NAMALWA (cell line): ENCODE measurements at places on chromosomes 3 and 15.

GRCh38 chr3:94406595-94406994 lies 343.7 kb downstream of the NSUN3 start:
- no peak for DNase-seq

- no peak for DNase-seq
Measured at GRCh38 chr3:194286375-194287146, 64.6 kb downstream of the CPN2 start.

GRCh38 chr3:156416846-156417558 lies 137.9 kb downstream of the SSR3 start:
- no peak for DNase-seq

- DNase-seq, result no peak
Measured at GRCh38 chr3:17232442-17232841, 347.7 kb downstream of the PLCL2 start.

GRCh38 chr3:140552898-140553297 lies 125.0 kb upstream of the TRIM42 start:
- no peak for DNase-seq

DNA sequence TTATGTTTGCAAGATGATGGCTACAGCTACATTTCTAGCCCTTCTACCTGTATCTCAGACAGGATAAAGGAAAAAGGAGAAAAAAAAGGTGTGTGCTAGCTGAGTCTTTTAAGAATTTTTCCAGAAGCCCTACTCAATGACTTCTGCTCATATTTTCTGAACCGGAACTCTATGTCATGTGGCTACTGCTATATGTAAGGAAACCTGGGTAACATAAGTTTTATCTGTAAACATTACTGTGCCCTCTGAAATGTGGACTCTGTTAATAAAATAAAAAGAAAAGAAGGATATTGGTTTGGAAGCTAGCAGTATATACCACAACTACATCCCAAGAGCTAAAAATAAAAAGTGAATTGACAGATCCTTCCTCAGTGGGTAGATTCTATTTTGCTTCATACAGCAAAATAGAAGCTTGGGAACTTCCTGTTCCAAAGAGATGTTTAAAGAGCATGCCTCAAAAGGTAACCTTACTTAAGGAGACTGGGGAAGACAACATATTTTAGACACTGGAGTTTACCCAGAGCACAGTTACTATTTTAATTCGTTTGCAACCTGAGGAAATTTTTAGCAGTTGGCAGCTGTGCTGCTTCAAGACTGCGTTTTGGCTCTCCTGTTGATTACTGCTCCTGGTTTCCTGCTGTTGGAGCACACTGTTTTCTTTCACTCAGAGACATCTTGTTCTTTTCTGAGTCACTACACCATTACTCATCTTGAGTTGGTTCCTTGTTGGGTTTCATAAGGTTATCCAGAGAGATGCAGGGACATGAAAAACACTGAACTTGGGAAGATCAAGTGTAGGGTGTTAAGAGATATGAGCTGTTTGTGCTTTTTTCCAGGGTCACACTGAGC lies 280.7 kb downstream of the NFKBIZ start:
- DNase-seq, result no peak

- no peak for DNase-seq
Measured at GRCh38 chr3:8632402-8633237, 12.0 kb downstream of the SSUH2 start.

- no peak for DNase-seq
Measured at GRCh38 chr3:194279101-194279500, 72.0 kb downstream of the CPN2 start.

GRCh38 chr15:78059110-78059839 lies 18.2 kb downstream of the TBC1D2B start:
- DNase-seq, result peak; percentile 77

DNA sequence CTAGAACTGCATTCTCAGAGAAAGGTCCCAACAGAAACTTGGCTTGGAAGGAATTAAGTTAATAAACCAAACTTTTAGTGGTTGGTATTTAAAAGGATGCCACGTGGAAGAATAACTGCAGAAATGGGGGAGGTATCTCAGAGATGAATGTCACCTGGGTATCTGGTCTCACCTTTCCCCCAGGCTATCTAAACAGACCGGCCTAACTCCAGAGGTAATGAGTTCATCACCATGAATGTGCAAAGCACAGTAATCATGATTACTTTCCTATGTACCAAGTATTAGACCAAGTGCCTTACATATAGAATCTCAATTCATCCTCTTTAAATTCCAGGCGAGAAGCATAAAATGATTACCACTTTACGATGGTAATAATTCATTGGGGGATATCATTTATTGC lies 80.8 kb downstream of the FBN1 start:
- no peak for DNase-seq

GRCh38 chr3:59161048-59161447 lies 111.2 kb upstream of the CFAP20DC start:
- no peak for DNase-seq

GRCh38 chr3:113118336-113118735 lies 93.0 kb upstream of the BOC start:
- DNase-seq, result no peak

DNA sequence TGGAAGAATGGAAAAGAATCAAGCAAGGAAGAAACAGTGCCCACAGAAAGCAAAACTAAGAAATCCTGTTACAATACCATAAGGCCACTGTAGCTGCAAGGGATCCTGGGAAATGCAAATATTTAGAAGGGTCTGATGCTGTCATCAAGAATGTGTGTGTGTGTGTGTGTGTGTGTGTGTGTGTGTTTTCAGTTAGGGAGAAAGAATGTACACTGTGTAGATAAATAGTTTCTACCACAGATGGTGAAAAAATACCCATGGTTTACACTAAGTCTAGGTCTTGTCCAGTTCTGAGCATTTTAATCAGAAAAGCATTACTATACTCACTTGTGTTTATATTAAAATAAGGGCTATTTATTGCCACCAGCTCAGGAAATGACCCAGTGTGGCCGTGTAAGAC lies 355.0 kb downstream of the RBMS3 start:
- no peak for DNase-seq

DNA sequence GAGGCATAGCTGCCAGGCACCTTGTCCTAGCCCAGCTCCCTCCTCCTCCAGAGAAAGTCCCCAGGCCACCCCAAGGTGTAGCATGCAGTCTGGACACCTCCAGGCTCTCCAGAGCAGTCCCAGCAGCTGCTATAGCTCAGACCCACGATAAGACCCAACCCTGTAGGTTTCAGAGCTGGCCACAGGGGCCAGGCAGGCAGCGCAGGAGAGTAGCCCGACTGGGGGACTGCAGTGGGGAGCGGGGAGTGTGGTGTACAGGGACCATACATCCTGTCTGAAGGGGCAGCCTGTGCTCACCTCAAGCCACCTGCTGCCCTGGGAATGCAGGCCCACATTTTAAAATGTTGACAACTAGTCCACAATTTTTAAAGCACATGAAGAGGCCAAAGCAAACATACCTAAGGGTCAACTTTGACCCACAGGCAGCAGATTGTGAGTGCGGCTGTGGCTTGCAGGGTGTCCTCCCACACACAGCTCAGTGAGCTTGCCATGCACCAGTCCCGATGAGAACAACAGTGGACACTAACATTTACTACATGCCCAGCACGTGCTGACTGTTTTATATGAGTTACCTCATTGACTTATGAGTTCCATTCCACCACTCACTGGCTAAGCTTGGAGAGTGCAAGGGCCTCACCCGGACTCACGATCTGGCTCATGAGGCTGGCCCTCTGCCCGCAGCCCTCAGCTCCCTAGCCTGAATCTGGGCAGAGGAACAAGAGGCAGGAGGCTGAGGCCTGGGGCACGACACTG lies 81.4 kb downstream of the DNAJB8 start:
- DNase-seq, result no peak

DNA sequence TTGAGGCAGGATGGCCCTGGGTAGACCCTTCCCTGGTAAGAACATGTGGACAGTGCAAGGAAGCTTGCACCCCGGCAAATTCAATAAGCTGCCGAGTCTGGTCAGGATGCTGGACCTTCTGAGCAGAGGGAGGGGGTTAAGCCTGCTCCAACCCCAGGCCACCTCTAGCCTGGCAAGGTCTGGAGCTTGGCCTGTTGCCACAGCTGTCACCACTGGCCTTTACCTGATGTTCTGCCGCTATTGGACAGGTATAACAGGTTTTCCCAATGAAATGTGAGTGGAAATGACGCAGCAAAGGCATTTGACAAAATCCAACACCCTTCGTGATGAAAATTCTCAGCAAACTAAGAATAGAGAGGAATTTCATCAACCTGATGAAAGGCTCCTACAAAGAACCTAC lies 699 bp upstream of the MESP1 start:
- no peak for DNase-seq

GRCh38 chr3:135170732-135171131 lies 375.7 kb downstream of the EPHB1 start:
- no peak for DNase-seq

GRCh38 chr3:108897883-108898282 lies 55.8 kb downstream of the GUCA1C start:
- no peak for DNase-seq

DNA sequence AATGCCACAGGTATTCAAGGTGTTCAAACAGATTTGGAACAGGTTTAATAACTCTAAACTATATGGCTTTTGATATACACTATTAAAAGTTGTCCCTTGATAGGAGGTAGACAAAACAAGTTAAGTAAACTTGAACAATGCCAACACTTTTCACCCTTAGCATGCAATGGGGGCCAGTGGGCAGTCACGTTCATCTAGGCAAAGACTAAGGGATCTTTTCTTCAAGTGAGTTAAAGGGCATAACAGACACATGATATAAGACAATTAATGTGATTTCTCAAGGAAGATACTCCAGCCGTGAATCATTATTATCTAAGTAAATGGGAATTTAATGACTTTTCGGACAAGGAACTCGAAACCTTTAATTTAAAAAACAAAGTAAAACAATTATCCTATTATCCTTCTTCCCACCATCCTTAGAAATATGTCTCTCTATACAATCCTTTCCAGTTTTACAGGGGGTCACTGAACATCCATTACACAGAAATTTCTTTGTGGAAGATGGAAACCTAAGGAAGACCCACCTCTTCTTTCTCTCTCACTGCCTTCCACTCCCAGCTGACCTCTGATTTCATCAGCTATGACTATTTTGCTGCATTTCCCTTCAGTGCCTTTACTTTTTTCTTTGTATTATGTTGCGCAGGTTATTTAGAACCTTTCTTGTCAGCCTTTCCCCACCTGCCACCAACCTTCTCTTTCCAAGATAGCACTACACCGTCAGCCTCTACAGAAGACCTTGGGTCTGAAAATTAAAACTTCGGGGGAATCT lies 1.5 kb downstream of the CLDN1 start:
- no peak for DNase-seq

- no peak for DNase-seq
Measured at GRCh38 chr15:87633525-87633924, 623.0 kb downstream of the NTRK3 start.

- no peak for DNase-seq
Measured at GRCh38 chr3:65953881-65954733, 84.6 kb downstream of the MAGI1 start.
